ENCODE measurements at places on chromosomes 16 and 17. TPM values are rescaled to one million over a fixed set of nuclear protein-coding genes. Genes with fewer than 3 reads are reported as not detected.
A peak's percentile ranks its signal among the peaks of the same experiment; 100 is the strongest.

- peaks cover 3% of the 10 kb centered on the region for H3K4me1 ChIP-seq
- H3K36me3 ChIP-seq: no peaks in the 10 kb centered on the region
- peaks cover 3% of the 10 kb centered on the region for H3K27me3 ChIP-seq
- DNase-seq: no peak
- no peak overlapping the region for H3K27ac ChIP-seq
Observed at GRCh38 chr16:88461331-88462269, 8.5 kb downstream of the ZFPM1 start.

DNA sequence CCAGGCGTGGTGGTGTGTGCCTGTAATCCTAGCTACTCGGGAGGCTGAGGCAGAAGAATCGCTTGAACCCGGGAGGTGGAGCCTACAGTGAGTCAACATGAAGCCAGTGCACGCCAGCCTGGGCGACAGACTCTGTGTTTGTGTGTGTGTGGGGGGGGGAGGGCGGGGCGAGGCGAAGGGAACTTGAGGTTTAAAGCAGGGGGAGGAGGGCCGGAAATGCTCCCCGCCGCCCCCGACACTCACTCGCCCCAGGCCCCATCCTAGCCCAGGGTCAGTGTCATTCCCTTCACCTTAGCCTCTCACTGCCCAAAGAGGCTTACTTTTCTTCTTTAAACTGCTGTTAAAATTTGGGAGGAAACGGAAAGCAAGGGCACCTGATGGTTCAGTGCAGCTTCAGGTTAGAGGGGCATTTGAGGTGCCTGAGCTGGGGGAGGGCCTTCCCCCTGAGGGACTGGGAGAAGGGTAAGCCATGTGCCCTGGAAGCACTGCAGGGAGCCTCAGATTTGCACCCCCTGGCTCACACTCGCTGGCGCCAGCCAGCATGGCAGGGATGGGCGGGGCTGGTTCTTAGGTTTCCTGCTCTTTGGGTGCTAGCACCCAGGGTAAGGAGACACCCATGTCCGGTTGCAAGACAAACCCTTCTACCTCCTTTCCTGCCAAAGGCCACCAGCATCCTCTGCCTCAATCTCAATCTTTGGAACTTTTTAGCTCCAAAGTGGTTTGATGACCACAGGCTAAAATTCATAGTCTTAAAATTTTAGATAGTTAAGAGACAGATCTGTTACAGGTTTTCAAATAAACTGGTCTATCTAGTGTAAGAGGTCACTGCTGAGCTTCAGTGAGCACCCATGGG lies 2.2 kb upstream of the LIMD2 start:
- H3K4me3 ChIP-seq: peak overlapping the region; percentile 86
- H3K27ac ChIP-seq: peak overlapping the region; percentile 62
- DNase-seq: no peak
- peaks cover 2% of the 10 kb centered on the region for H3K27me3 ChIP-seq
- peaks cover 22% of the 10 kb centered on the region for H3K4me1 ChIP-seq

DNA sequence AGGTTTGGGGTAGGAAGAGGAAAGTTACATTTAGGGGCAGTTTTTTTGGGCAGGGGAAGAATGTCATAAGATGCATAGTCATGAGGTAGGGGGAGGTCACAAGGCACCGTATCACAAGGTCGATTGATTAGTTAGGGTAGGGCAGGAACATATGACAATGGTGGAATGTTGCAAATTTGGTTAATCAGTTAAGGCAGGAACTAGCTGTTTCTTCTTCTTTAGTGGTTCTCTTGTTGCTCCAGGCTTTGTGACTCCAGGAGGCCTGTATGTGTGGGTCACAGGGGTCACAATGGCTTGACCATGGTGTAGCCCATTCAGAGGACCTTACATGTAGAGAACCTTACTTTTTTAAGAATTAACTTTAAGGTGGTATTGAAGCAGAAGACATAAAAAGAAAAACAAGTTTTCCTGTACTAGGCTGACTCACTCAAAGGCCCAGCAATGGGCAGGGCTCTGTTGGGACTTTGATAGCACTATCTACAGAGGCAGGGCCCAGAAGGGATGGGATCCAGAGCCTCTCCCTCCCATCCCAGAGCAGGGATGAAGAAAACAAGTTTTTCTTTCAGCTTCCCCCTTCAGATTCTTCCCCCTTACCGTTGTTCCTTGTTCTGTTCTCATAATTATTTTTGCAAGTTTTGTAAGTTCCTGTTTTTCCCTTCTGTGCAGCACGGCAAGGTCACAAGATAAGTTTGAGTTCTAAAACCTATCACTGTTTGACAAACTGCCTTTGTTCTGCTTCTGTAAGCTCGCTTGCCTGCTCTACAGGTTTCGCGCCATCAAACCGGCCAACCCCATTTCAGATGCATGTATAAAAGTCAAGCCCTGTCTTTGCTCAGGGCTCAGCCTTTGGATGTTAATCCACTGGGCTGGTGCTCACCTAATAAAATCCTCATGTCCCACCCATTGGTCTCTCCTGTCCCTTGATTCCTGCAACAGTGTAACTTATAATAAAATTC lies 45.8 kb upstream of the ATF7IP2 start:
- no peak for DNase-seq
- H3K4me1 ChIP-seq: no peaks in the 10 kb centered on the region
- H3K27ac ChIP-seq: no peak overlapping the region
- H3K4me3 ChIP-seq: no peak overlapping the region
- H3K36me3 ChIP-seq: peaks cover 17% of the 10 kb centered on the region
- H3K27me3 ChIP-seq: no peaks in the 10 kb centered on the region

DNA sequence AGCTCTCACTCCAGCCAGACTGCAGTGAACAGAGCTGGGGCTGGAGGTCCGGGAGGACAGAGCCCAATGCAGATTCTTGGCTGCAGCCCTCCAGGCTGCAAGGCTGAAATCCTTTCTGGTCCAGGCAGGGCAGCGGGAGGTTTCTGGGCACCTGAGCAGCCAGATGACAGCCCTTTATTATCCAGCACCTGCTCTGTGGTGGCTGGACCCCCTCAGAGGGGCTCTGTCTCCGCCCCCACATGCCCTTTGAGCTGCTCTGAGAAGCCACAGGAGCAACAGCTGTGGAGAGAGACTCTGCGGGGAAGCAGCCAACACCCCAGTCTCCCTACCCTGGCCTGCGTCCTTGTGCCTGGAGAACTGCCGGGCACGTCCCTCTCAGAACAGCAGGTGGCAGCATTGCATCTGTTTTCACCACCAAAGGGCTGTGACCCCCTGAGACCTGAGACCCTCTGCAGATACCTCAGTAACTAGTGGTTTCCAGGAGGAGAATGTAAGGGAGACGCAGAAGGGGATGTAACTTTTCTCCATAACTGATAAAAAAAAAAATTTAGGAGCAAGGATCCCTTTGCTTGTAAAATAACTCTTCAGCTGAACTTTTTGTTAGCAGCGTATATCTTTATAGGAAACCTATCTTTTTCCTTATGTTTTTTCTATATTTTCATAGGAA lies 3.7 kb upstream of the CNP start:
- no peak overlapping the region for H3K27ac ChIP-seq
- peaks cover 4% of the 10 kb centered on the region for H3K36me3 ChIP-seq
- peak overlapping the region; percentile 85 for H3K4me3 ChIP-seq
- H3K27me3 ChIP-seq: peaks cover 16% of the 10 kb centered on the region
- peaks cover 42% of the 10 kb centered on the region for H3K4me1 ChIP-seq

DNA sequence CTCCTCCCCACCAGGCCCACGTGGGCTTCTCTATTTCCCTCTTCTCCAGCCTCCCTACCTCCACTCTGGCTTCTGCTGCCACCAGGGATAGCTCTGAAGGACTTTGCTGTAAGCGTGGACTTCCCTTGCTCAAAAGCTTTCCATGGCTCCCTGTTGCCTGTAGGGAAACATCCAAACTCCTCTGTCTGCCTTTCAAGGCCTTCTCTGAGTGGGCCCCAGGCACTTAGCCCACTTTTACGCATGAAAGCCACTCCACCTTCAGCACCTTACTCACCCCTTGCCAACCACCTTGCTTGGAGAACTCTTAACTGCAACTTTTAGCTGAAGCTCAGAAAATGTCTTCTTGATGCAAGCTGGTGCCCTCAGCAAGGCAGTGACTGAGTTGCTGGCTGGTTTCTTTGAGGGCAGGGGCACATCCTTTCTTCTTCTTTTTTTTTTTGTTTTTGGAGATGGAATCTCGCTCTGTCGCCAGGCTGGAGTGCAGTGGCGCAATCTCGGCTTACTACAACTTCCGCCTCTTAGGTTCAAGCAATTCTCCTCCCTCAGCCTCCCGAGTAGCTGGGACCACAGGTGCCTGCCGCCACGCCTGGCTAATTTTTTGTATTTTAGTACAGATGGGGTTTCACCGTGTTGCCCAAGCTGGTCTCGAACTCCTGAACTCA lies 52.0 kb upstream of the DLX4 start:
- H3K27me3 ChIP-seq: peaks cover 57% of the 10 kb centered on the region
- DNase-seq: no peak
- H3K27ac ChIP-seq: no peak overlapping the region
- peaks cover 10% of the 10 kb centered on the region for H3K4me1 ChIP-seq
- H3K4me3 ChIP-seq: no peak overlapping the region
- H3K36me3 ChIP-seq: no peaks in the 10 kb centered on the region

DNA sequence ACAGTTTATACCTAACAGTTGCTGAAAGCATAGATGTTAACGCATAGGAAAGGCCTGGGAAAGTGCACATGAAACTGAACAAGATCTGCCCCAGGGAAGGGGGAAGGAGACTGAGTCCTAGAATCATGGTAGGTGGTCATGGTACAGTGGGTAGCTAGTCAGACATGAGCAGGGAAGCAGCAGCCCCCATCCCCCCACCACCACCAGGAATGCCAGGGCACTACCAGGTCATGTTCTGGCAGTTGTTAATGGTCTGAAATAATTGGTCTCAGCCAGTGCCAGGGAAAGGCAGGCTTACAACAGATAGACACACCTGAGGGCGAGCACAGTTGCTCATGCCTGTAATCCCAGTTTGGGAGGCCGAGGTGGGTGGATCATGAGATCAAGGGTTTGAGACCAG lies 185.2 kb downstream of the CPPED1 start:
- no peak for DNase-seq
- H3K4me1 ChIP-seq: no peaks in the 10 kb centered on the region
- H3K36me3 ChIP-seq: no peaks in the 10 kb centered on the region

DNA sequence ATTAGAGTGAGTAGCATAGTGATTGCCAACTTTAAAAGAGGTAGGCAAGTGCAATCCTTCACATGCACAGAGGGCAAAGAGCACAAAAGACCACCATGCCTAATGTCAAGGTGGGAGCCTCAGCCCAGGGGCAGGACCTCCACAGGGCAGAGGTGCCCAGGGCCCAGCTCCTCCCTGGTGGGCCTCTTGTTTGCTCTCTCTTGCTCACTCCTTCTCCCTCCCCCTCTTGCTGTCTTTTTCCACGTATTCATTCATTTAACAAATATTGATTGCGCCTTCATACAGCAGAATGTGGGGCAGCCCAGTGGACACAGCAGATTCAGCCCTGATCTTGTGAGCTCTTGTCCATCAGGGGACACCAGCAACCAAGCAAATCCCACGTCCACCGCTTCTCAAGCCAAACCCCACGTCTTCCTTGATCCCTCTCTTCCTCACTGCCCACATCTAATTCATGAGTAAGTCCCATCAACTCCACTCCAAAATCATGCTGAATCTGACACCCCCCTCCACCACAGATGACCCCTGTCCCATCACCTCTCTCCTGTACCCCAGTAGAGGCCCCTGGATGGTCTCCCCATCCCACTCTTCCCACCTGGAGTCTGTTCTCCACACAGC lies 44.1 kb upstream of the RPL38 start:
- no peaks in the 10 kb centered on the region for H3K36me3 ChIP-seq
- no peak overlapping the region for H3K4me3 ChIP-seq
- no peak overlapping the region for H3K27ac ChIP-seq
- no peak for DNase-seq
- H3K4me1 ChIP-seq: peaks cover 10% of the 10 kb centered on the region

GRCh38 chr17:42009170-42009569 lies 8.1 kb downstream of the DNAJC7 start:
- no peak overlapping the region for H3K4me3 ChIP-seq
- H3K27ac ChIP-seq: no peak overlapping the region
- H3K27me3 ChIP-seq: no peaks in the 10 kb centered on the region
- peaks cover 6% of the 10 kb centered on the region for H3K36me3 ChIP-seq
- no peak for DNase-seq

GRCh38 chr17:2239882-2240430 lies 63.6 kb downstream of the SMG6 start:
- no peak overlapping the region for H3K27ac ChIP-seq
- no peak overlapping the region for H3K4me3 ChIP-seq
- peaks cover 13% of the 10 kb centered on the region for H3K4me1 ChIP-seq
- H3K27me3 ChIP-seq: no peaks in the 10 kb centered on the region
- H3K36me3 ChIP-seq: peaks cover 9% of the 10 kb centered on the region
- DNase-seq: no peak

DNA sequence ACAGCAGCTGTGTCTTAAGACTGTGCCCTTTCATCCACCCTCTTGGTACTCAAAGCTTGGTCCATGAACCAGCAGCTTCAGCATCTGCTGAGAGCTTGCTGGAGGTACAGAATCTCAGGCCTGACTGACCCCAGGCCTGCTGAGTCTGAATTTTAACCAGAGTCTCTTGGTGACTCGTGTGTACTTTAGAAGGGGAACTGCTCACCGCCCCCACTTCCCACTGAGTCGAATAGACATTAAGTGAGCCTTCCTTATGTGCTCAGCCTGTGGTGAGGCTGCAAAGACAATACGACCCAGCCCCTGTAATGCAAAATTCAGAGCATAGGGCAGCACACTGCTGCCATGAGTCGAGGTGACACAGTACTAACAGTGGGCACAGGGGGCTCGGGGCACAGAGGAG lies 662.8 kb downstream of the WWOX start:
- no peaks in the 10 kb centered on the region for H3K36me3 ChIP-seq
- H3K27me3 ChIP-seq: no peaks in the 10 kb centered on the region
- no peak overlapping the region for H3K27ac ChIP-seq
- no peak for DNase-seq

Gene NOD2
- total RNA-seq: 0.57 TPM

- H3K4me3 ChIP-seq: no peak overlapping the region
- H3K27me3 ChIP-seq: peaks cover 96% of the 10 kb centered on the region
- no peak overlapping the region for H3K27ac ChIP-seq
- DNase-seq: no peak
Observed at GRCh38 chr16:86344881-86345280, 165.4 kb upstream of the FOXF1 start.

- H3K4me3 ChIP-seq: no peak overlapping the region
- H3K4me1 ChIP-seq: peaks cover 25% of the 10 kb centered on the region
- H3K36me3 ChIP-seq: no peaks in the 10 kb centered on the region
- H3K27me3 ChIP-seq: no peaks in the 10 kb centered on the region
- DNase-seq: no peak
- H3K27ac ChIP-seq: no peak overlapping the region
Observed at GRCh38 chr16:73216932-73217331, 169.0 kb upstream of the ZFHX3 start.
